ENCODE measurements at places on chromosomes 1 and 21.

- DNase-seq: no peak
These were observed 503.6 kb downstream of the MRPL39 start for GRCh38 chr21:25103500-25104207.

- no peak for DNase-seq
These were observed 71.4 kb downstream of the SLC44A5 start for GRCh38 chr1:75539230-75540116.

DNA sequence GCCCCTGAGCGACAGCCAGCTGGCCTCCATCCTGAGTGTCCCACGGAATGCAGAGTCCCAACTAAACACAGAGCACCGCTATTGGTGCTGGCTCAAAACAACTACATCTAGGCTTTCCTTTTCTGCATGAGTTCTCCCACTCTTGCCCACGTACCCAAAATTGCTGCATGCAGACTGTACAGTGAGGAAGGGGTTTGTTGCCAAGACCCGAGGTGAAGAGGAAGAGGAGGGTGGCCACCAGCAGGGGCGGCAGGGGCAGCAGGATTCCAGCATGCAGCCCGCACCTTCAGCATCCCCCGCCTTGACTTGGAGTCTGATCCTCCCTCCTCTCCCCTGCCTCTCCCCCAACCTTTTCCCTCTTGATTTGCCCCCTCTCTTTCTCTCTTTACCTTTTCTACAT lies 8.0 kb downstream of the S100A9 start:
- no peak for DNase-seq

DNA sequence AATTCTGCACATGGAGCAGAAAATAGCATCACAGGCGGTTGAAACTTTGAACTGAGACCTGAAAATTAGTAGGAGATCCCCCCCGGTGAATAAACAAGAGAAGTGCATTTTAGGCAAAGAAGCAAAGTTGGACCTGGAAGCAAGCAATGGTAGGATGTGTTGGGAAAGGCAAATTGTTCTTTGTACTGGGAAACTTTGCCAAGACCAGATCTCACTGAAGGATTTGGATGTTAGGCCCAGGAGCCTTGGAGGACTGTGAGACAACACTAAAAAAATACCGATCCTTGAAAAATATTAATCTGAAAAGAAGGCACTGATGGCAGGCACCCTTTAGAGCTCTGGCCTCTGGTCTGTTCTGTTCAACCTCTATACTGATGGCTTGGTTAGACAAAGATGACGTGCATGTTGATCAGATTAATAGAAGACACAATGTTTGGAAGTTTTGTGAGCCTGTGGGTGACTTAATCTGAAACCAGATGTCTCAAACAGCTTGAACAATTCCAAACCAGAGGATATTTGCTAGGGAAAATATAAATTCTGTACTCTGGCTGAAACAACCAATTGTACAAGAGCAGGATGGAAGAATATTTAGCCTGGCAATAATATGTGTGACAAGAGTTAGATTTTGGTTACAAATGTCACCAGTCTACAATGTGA lies 108.4 kb downstream of the ROR1 start:
- no peak for DNase-seq

- DNase-seq: no peak
These were observed 37.5 kb upstream of the ANGPTL1 start for GRCh38 chr1:178908358-178908757.

GRCh38 chr21:29739176-29739575 lies 200.6 kb downstream of the GRIK1 start:
- DNase-seq: no peak

GRCh38 chr1:212814537-212815334 lies 23.0 kb downstream of the TATDN3 start:
- no peak for DNase-seq

DNA sequence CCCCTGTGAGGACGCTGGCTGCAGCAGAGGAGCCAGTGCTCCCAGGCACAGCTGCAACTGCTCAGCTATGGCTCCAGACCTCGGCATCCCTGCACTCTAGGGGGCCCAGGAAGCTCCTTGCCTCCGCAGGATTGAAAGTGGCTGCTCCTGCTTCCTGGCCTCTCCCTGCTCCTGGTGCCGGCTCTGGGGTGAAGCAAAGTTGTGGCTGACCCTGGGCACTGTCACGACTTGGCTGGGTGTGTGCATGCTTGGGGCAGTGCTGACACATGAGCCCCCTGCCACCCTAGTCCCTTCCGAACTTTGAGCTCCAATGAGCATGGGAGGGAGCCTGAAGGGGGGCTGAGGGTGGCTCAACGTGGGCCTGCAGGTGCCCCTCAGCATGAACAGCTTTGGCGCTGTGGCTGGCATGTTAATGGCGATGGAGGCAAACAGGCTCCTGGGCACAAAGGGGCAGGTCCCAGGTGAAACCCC lies 1512.2 kb downstream of the KCNT2 start:
- no peak for DNase-seq

GRCh38 chr1:214400131-214400530 lies 119.2 kb downstream of the SMYD2 start:
- no peak for DNase-seq

DNA sequence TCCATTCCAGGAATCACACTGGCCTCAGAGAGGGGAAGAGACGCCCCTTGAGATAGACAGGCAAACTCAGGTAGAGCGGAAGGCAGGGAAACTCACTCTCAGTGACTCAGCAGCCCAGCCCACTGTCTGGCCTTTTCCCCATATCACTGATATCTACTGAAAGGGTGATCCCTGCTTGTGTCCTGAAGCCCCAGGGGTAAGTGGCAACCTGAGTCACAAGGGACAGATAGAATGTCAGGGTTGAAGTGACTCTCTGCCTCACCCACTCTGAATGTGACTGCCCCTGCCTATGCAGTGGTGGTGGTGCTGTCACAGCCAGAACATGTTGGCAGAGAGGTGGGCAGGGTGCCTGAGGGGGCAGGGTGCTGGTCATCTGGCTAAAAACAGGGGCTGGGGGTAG lies 157.5 kb upstream of the FGGY start:
- no peak for DNase-seq

DNA sequence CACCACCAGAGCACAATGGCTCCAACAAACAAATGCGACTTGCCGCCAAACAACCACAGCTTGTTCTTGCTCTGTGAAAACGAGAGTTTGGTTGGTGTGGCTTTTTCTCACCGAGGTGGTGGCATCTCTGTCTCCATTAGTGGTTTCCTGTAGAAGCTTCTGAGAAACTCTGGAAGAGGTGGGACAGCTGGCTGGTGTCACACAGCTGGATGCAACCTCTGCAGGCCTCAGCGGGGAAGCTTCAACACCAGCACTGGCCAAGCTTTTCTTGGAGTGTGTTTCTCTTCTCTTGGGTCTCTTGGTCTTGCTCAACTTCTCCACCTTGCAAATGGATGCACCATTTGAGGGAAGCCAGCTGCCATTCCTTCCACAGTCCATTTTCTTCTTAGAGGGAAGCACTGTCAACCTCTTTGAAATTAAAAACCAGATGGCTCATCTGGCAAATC lies 124.8 kb downstream of the KCNN3 start:
- DNase-seq: peak; percentile 85

DNA sequence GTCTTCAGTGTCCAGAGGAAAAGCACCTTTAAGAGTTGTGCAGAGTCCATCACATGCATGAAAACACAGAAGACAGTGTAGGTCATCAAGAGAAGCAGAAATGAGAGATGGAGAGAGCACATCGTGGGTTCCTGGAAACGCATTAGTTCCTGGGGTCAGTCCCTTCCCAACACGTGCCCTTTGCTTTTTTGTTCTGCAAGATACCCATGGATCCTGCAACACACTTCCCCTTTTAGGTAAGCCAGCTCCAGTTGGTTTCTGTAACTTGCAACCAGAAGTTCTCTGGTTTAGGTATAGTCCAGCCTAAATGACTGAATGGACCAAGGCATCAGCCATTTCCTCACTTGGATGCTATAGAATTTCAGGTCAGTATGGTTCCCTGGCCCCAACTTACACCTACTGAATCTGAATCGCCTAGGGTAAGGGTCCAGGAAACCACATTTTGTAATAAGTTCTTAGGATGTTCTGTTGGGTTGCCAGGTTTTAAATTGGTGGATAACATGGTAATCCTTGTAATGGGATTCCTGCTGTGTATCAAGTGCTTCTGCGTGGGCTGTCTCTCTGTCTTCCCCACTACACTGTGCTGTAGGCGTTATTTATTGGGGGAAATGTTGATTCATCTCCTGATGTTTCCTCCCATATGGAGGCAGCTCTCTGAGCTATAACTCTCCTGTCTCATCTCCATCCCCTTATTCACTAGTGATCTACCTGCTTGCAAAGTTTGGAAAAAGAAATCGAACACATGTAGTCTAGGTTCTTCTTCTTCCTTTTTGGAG lies 230.6 kb downstream of the TNR start:
- no peak for DNase-seq

GRCh38 chr1:243946946-243947345 lies 96.9 kb upstream of the AKT3 start:
- peak; percentile 28 for DNase-seq

GRCh38 chr1:216822480-216822879 lies 99.3 kb upstream of the ESRRG start:
- no peak for DNase-seq

DNA sequence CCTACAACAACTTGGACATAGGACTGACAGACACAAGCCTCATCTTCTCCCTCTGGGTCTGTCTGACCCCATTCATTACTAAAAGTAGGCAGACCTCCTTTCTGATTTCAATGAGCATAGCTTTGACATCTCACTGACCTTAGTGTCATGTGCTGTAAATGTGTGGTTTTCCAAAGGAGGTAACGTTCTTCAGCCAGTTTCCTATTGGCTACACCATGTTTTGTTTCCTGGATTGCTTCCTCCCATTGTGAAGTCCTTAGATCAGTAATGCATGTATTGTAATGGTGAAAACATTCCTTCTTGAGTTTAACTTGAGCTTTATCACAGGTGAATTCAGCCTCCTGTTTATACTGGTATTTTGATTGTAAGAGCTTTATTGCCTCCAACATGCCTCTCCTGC lies 20.6 kb downstream of the STXBP3 start:
- no peak for DNase-seq

DNA sequence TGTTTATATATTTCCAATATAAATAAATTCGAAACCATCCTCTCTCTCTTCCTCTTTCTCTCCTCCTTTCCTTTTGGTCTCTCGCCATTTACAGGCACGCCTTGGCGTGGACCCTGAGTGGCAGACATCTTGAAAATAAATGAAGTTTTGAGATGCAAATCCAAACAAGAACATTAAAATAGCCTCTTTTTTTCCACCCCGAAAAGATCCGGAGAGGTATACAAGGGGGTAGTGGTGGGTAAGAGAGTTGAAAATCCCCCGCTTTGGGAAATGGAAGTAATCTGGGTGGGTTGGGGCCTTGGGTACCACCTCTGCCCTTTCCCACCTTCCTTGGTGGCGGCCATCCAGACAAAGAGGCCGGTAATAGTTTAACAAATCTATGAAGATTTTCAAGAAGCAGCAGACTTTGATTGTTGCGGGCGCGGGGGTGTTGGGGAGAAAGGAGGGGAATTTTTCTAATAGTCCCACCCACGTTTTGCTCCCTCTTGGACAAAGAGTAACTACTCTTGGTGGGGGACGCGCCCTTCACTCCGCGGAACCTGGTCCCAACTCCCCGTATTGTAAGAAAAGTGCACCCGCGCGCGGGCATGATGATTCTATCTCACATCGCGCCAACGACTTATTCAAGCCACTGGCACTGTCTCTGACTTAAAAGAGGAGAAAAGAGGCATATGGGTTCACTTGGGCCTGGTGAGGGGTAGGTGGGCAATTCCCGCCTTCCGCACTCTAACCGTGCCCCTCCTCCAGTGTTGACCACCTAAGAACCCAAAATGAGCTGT lies 4.0 kb upstream of the FOXD3 start:
- no peak for DNase-seq

DNA sequence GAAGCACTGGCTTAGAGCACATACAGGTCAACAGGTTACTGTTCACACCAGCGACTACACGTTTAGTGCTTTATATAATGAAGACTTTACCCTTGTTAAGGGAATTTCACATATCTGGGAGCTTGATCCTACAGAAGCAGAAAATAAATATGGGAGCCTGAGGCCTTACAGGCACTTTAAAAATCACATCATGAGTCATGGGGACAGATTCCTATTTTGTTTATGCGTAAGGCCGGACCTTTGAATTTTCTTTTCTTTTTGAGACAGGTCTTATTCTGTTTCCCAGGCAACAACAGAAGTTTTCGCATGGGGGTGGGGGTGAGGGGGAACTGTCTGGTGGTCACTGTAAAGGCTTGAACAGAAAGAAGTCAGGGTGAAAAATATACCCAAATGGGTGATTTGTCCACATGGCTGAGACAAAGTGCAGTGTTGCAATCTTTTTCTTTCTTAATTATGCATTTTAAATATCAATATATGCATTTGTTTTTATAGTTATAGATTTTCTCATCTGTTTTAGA lies 276.7 kb downstream of the KCNH1 start:
- DNase-seq: no peak

Data from activated CD4-positive, alpha-beta T cell treated with anti-CD3 and anti-CD28 coated beads, Interleukin-2, amount 50 U/mL, for 16 hours (primary cell).